ENCODE measurements at places on chromosomes 3 and 15.

- no peak for DNase-seq
Measured at GRCh38 chr3:10600296-10600714, 94.9 kb upstream of the ATP2B2 start.

- no peak for DNase-seq
Measured at GRCh38 chr3:163939926-163940325, 1138.4 kb downstream of the SI start.

DNA sequence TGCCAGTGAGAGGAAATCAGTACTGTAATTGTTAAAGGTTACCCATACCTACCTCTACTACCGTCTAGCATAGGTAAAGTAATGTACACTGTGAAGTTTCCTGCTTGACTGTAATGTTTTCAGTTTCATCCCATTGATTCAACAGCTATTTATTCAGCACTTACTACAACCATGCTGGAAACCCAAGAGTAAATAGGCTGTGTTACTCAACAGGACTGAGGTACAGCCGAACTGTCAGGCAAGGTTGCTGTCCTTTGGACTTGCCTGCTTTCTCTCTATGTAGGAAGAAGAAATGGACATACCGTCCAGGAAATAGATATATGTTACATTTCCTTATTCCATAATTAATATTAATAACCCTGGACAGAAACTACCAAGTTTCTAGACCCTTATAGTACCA lies 265.5 kb downstream of the NR2F2 start:
- no peak for DNase-seq

DNA sequence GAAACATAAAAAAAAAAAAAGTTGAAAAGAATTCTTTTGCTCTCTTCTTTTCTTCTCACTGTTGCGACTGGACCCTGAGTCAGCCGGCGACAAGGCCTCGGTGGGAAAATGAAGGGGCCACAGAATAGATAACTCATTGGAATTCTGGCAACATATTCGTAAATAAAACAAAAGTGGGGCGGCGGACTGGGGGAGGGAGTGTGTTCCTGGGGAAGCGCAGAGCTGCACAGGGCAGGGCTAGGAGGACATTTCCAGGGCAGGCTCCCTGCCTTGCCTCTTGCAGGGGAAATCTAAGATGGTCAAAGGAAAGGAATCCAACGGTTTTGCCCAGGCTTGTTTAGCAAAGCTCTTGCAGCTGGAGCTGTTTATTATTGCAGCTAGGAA lies 1042.8 kb upstream of the NR2F2 start:
- DNase-seq = no peak

DNA sequence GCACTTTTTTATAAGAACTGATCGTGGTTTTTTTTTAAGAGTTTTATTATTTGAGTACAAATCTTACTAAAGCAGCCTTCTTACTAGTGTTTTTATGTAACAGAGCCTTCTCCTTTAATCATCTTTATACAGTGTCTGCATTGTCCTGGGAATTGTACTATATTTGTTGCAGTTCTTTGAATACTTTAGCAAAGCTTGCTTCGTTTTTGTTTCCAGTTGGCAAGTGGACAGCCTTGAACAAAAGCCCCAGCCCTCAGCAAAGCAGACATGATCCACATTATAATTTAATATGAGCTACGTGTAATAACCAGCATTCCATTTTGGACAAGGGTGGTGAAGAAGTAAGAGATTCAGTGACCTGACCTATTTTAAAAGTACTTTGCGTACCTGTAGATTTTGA lies 112.2 kb upstream of the FLNB start:
- no peak for DNase-seq

DNA sequence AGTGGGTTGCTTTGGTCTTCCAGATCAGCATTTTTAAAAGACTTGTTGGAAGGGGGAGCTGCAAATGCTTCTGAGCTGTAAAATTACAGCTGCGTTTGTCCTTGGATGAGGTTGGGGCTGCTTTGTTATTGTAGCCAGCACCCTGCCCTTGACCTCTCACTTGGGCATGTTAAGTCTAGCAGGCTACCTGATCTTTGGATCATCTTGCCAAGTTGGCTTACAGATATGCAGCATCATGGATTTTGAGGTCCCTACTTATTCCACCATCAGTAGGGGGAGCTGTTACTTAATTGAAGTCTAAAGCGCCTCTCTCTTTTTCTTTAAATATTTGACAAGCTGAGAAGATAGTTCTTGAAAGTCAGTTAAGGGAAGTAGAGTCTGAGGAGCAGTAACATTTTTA lies 793.0 kb downstream of the MCTP2 start:
- no peak for DNase-seq

GRCh38 chr3:27554706-27555105 lies 70.5 kb upstream of the SLC4A7 start:
- DNase-seq = no peak

GRCh38 chr3:15271030-15271429 lies 61.4 kb downstream of the SH3BP5 start:
- DNase-seq = no peak

DNA sequence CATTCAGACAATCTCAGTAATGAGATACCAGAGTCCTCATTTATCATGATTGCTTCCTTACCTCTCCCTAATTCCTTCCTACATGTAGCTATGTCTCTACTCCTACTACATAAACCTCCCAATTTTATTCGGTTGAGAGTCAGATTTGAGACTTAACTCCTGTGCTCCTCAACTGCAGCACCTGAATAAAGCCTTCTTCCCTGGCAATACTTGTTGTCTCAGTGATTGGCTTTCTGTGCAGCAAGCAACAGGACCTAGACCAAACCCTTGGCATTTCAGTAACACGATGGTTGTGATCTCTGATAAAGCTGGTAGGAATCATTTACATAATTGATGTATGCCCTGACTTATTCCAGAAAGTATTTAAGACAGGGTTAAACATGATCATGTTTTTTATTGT lies 106.7 kb upstream of the NANOGP8 start:
- DNase-seq = no peak

GRCh38 chr3:181317508-181317907 lies 328.0 kb upstream of the DNAJC19 start:
- DNase-seq = no peak

GRCh38 chr15:33142708-33143107 lies 51.8 kb downstream of the FMN1 start:
- DNase-seq = no peak

DNA sequence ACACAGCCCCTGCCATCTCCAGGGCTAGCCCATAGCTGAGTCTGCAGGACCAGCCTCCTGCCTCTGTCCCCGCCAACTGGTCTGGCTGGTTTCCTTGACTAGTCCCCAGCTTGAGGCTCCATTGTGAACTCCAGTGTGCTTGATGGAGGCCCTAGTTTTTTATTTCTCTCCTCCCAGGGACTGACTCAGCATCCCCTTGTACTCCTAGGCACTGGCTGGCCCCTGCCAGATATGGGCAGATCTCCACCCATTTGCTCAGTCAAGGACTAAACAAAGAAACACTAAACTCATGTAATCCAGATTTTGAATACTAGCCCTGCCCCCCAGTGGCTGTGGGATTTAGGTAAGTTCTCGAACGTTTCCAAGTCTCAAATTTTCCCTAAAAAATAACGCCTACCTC lies 415.4 kb upstream of the RORA start:
- DNase-seq = no peak

- no peak for DNase-seq
Measured at GRCh38 chr3:57074135-57074534, 13.7 kb downstream of the SPATA12 start.

GRCh38 chr3:186909078-186909853 lies 21.1 kb upstream of the ST6GAL1 start:
- DNase-seq = peak; percentile 72

DNA sequence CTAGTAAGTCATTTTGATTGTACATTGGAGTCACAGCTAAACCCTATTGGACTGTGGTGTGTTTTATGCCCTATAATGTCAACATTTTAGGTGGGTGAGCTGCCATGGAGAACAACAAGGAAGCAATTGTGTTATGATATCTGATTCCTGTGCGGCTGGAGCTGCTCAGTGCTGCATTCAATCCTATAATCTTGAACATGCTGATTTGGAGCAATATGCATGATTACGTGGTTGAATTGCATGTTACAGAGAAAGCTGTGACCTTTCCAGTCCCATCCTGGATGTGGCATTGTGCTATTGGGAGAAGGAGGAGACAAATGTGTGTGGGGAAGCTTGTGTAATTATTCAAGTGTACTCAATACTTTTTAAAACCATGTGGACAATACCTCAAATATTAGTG lies 20.1 kb upstream of the C3orf49 start:
- no peak for DNase-seq

DNA sequence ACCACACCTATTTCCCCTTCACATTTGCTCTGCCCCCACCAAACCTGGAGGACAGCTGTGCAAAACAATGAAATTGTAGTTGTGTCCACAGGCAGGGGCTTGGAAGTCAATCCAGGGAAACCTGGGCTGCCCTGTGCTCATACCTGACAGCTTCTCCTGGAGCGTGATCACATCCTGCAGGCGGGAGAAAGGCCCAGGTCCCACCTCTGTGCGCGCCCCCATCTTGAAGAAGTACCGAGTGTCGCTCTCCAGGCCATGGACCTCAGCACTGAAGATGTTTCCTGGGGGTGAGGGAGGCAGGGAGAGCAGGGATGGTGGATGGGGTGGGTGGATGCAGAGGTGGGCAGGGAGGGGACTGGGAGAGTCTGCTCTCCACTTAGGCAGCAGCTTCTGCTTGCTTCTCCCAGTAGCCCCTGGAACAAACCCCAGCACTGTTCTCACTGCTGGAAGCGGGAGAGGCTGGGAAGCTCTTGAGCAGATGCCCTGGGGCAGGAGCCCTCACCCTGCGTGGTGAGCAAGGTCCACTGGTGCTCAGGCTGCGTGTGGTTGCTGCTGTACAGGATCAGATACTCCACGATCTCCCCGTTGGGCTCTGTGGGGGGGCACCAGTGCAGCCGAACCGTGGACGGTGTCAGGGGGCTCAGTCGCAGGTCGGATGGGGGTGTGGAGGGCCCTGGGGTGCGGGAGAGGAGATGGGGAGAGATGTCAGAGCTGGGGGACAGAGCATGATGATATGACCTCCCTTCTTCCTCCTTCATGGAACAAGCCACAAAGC lies 10.7 kb upstream of the IGDCC3 start:
- no peak for DNase-seq

DNA sequence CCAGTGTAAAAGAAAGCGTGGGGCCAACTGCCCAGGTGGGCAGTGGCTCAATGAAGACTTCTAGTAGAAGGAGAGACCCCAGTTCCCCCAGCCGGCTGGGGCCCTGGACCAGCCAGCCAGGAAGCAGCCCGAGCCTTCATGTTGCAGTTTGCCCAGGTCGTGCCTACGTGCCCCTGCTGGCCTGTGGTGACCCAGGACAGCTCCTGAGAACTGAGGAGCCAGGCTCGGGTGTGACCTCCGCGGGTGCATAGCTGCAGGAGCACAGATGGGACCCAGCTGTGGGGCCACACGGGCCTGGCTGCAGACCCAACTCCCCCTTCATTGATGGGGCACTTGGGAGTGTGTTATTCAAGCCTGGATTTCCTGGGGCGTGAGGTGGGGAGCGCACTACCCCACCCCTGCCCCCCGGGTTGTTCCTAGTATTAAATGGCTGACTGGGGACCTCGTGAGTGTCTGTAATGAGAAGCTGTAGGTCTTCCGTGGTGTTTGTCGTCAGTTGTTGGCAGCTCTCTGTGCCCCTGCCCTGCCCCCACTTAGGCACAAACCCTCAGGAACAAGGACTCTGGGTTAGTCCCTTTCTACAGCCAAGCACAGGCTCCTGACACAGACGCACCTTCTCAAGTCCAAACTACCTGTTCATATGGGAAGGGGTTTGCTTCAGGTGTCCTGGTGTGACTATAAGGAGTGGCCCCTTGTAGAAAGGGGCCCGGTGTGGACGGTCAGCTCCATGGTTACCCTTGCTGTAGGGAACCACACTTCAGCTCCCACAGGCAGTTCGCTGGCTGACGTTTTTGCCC lies 39.1 kb downstream of the IDH2 start:
- DNase-seq = no peak

GRCh38 chr15:40047415-40048210 lies 8.6 kb upstream of the SRP14 start:
- DNase-seq = peak; percentile 75

GRCh38 chr3:62688050-62688449 lies 187.2 kb downstream of the CADPS start:
- no peak for DNase-seq

- DNase-seq = no peak
Measured at GRCh38 chr3:127701280-127701911, 28.6 kb downstream of the ABTB1 start.

- DNase-seq = no peak
Measured at GRCh38 chr15:46795685-46796084, 921.6 kb upstream of the SEMA6D start.

DNA sequence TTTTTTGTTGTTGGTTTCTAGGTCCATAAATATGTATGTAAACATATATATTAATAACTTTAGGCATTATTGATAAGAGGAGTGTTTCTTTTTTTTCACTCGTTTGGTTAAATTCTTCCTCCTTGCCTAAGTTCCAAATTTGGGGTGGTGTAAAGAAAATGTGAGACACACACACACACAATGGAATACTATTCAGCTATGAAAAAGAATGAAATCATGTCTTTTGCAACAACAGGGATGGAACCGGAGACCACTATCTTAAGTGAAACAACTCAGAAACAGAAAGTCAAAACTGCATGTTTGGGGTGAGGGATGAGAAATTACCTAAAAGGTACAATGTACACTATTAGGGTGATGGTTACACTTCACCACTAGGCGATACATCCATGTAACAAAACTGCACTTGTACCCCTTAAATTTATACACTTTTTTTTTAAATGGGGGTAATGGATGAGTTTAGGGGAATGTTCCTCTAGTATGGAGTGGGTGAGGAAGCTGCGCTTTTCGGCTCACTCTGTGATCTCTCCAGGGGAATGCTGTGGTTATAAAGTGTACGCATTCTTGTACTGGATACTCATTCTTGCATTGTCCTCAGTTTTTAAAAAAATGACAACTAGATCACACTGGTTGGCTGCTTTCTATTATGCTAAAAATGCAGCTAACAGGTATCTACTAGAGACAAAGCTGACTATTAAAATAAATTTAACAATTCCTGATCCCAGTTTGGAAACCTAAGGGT lies 50.8 kb upstream of the PPARG start:
- DNase-seq = no peak

DNA sequence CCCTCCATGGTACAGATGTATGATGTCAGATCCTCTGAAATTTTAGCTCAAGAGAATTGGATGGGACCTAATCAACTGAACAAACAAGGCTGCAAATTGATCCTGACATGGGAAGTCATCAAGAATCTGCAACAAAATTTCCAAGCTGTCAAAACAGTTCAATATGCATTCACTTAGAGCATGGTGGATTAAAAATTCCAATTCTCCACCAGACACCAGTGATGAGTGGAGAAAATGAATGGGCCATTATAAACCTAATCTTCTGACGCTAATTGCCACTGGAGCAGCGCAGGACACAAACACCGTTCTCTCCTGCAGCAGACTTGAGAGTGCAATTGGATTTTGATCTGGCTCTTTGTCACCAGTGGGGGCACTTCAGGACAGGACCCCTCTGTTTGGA lies 94.2 kb downstream of the MINAR1 start:
- DNase-seq = no peak

DNA sequence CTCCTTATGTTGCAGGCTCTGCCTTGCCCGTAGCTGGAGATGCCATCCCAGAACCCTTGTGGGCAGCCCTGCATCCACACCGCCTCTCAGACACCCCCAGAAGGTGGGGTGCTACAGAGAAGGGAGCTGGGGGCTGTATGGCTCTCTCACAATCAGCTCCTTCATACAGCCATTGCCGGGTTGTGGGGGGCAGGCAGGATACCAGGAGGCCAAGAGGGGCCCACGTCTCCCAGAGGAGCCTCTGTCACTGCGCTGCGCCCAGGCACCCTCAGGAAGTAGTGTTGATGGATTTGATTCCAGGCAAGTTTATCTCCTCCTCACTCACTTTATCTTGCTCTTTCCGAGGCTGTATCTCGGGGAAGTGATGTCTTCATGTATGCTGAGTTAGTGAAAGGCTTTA lies 171.6 kb downstream of the CHDH start:
- DNase-seq = no peak
